ENCODE measurements at places on chromosomes 2 and 18.
A peak's percentile ranks its signal among the peaks of the same experiment; 100 is the strongest.

GRCh38 chr2:219254590-219255201, 978 bp upstream of the TUBA4A start:
- peak; percentile 48 for DNase-seq

DNA sequence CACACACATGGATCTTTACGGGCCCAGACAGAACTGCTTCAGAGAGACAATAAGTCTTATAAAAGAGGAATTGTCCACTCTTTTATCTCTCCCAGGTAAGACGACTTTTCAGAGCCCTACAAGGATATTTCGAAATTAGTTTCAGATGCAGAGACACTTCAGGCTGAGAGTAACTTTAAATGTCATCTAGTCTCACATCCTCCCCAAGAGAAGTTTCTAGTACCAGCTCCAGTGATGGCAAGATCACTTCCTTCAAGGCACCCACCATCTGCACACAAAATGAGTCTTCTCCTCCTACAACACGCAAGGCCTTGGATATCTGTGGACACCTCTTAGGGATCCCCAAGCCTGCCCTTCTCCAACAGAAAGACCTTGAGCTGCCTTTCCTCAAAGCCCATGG, 39.0 kb upstream of the KLHL29 start:
- DNase-seq = no peak

DNA sequence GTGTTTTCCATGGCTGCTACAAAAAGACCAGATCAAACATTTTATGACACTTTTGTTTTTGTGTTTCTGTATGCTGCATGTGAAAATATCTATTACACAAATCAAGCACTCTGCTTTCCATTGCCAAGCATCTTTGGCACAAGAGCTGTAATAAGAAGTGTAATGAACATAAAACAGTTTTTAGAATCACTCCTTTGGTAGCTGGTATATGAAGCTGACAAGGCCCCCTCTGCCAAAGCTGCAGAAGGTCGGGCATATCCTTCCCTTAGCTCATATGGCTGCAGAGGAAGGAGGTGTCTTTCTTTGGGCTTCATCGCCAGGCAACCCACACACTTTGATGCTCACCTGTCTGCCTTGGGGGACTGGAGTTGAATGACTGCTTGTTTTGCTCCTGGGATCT, 175.4 kb downstream of the TMEM247 start:
- DNase-seq = no peak

GRCh38 chr18:70419526-70419925, 130.7 kb downstream of the SOCS6 start:
- DNase-seq = no peak

DNA sequence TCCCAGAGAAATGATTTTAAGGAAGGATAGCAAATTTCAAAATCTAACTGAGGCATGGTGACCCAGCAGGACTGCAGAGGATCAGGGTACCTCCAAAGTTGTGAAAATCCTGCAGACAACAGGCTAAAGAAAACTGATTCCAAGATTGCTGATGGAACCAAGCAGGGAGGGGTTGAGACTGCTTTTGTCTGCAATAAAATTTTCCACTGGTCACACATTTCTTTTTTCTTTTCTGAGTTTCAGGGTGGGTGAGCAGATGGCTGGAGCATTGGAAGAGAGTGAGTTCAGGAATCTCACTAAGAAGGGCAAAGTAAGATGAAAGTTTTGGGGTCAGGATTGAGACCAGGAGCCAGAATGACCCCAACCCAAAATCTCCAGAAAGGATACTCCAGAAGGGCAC, 321.0 kb downstream of the TNS1 start:
- DNase-seq = no peak

- DNase-seq = no peak
These were observed 520.6 kb downstream of the TNS1 start for GRCh38 chr2:217482056-217482710.

GRCh38 chr2:59713577-59713976, 839.9 kb downstream of the BCL11A start:
- DNase-seq = no peak

DNA sequence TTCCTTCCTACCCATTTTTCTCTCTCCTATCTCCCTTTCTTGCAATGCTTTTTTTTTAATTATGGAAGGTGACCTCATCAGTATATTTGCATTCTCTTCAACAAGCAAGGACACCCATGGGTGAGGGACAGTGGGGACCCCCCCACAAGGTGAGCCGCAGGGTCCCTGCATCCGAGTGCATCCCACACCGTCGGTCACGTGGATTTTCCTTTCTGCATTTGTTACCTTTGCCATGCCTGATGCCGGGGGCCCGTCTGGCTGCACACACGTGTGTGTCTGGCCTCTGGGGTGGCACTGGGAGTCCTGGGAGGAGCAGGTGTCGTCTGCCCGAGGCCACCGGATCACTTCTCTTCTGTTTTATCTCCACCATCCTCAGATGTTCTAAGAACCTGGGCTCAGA, 30.1 kb upstream of the SNTG2 start:
- no peak for DNase-seq

DNA sequence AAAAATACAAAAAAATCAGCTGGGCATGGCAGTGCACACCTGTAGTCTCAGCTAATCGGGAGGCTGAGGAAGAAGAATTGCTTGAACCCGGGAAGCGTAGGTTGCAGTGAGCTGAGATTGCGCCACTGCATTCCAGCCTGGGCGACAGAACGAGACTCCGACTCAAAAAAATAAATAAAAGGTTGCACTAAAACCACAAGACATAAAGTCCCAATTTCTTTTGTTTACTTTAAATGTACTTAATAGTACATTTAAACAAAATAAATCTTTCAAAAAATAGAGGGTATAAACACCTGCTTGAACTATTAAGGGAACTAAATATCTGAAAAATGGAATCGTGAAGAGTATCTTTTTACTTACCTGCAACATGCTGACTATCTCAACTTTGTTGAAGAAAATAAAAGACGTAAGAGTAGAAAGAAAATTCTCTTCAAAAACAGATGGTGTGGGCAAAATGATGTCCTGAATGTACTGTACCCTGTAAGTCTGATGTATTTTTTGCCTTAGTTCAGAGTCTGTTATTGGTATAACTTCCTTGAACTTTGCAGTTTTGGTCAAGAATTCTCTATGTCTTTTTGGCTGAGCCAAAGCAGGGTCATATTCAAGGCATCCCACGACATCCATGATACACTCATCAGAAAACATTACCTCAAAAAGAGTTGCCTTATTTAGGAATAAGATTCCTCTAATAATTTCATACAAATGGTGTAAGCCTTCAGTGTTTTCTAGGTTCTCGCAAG, 19.2 kb downstream of the PPP4R3B start:
- DNase-seq = no peak

DNA sequence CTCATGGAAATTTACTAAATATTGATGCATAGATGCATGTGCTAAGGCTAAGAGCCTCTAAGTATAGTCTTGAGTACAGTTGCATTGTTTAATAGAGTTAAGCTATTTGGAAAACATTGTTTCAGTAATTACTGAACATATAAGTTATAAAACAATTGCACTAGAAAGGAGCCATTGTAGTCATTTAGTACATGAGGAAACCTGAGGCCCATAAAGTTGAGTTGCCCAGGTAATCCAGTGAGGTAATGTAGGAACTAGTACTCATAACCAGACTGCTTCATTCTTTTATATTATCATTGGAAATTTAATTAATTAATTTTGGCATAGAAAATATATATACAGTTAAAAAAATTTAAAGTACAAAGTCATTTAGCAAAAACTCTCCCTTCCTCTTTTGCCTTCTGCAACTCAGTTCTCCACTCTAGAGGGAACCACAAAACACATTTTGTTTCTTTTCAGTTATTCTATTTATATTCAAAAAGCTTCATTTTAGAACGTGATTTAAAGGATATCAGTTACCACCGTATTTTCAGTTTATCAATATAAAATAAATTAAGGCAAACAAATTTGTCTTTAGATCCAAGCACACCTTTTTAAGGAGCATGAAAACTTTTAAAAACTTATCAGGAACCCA, 27.8 kb upstream of the TBR1 start:
- DNase-seq = no peak

- DNase-seq = no peak
These were observed 32.9 kb downstream of the SMAD7 start for GRCh38 chr18:48917579-48918517.

DNA sequence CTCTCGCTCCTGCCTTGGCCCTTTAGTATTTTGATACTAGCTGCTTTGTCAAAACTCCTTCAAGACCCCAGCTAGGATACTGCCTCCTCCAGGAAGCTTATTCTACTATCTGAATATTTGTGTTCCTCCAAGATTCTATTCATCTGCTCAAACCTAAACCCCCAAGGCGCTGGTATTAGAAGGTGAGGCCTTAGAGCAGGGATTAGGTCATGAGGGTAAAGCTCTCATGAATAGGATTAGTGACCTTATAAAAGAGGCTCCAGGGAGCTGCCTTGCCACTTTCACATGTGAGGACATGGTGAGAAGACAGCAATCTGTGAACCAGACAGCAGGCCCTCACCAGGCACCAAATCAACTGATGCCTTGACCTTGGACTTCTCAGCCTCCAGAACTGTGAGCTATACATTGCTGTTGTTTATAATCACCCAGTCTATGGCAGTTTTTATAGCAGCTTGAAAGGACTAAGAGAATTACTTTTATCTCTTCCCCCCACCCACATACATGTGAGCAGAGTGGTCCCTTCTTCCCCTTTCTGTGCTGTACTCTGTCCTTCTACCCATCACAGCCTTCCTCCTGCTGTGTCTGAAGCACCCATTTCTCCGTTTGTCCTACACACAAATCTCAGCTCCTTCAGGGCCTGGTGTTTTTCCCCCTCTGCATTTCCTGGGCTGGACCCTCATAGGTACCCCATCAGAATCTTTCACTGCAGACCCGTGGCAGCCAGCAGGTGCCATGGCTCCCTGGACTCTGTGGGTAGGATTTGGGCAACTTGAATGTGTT, 54.5 kb downstream of the HS1BP3 start:
- DNase-seq = no peak

DNA sequence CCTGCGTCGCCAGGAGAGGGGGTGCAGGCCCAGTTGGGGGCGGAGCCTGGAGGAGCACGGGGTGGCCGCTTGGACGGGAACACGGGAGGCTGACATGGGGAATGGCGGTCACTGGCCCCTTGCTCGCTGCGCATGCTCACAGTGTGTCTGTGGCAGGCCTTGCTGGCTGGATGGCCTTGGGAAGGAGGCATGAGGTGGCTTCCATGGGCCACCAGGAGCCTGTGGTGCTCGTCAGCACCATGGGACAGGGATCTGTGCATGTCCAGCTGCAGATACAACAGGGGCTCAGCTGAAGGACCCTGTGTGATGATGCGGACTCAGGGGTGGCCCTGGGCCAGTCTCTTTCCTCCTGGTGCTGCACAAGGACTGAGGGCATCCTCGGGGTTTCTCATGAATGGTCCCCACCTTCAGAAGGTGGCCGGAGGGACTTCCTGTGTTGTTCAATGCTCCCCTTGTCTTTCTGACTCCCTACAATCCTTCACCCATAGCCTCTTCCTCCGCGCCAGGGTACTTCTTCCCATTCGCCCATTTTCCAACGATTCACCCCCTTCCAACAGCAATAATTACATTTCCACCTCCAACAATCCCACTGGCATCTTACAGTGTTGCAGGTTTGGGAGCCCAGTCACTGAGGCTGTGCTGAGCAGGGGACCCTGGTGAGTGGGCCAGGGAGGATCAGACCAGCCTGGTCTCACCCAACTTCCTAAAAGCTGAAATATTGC, 3.4 kb upstream of the SP140L start:
- no peak for DNase-seq

DNA sequence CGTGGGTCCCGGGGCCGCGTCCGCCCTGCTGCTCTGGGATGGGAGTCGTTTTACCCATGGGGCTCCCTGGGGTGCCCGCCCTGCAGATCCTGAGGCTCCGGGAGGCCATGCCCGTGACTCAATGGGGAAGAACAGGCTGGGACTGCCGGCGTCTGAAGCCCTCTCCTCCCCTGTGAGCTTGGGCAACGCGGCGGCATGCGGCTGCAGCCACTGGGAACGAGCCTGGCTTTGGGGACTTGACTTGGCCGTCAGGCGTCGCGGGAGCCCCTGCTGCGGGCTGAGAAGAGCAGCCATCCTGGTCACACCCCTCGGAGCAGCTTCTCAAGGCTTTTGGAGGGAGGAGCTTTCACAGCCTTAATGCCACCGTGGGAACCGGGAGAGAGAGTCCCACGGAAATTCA, 126.9 kb upstream of the CTDP1 start:
- no peak for DNase-seq

DNA sequence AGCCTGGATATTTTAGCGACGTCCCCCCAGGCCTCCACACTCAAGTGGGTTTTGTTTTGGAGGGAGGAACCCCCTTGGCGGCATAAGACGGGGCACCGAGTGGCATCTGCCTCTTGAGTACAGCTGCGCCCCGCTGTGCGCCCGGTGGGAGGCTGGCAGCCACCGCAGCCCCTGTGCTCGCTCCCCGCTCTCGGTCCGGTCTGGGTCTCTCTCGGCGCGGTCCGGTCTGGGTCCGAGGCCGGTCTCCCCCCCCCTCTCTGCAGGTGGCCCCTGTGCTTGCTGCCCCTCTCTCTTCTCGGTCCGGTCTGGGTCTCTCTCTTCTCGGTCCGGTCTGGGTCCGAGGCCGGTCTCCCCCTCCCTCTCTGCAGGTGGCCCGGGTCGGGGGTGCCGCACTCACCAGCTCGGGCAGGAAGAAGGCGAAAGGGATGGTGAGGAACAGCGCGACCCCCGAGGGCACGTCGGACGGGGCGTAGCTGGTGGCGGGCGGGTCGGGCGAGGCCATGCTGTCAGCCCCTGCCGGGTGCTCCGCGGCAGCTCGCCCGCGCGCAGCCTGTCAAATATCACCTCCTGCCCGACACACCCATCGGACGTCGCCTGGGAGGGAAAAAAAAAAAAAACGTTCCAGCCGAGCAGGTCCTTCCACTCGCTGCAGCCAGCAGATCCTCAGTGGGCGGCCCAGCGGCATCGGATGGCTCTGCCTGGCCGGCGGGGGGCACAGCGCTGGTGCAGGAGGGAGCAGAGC, at the start of gene MALL:
Gene MALL, minus strand, starts transcription at position 532 of the 742 bp plus-strand sequence. Its CDS starts 30 bp downstream, at position 502.
- DNase-seq = no peak

- DNase-seq = no peak
These were observed 291.6 kb downstream of the ZNF385B start for GRCh38 chr2:179569831-179570233.
